Motor neuron (in vitro differentiated cells): ENCODE measurements at places on chromosomes 5 and 9.

DNA sequence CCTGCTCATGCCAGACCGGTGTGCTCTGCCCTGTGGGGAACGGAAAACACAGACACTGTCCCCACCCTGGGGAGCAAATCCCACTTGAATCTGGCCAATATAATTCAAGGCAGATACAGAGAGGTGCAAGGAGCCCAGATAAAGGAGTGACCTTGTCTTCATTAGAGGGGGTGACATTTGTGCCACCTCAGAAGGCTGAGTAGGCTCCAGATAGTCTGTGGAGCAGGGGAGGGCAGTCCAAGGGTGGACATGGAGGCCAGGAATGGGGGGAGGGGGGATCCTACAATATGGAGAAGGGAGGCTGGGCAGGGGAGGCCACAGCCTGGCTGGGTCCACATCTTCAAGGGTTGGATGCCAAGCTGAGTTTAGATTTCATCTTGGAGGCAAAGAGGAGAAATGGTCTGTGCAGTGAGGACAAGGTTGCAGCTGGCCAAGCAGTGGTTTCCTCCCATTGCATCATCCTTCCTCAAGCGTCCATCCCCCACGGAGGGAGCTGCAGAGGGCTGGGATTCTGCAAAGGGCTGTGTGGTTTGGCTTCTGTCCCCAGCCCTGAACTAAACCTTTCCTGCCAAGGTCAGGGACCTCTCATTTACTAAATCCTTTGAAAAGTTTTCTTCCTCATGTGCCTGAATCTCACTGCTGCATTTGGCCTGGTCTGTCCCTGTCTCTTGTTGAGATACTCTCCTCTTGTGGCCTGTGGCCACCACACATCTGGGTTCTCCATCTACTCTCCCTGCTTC is 60.1 kb downstream of the GALNT12 start:
- ATAC-seq, result no peak

- no peak for ATAC-seq
These were observed 49.8 kb upstream of the FCN1 start for GRCh38 chr9:134967547-134967930.

GRCh38 chr5:142063878-142064331 is 44.7 kb upstream of the NDFIP1 start:
- peak; percentile 87 for ATAC-seq

GRCh38 chr5:68193481-68194036 is 22.0 kb upstream of the PIK3R1 start:
- ATAC-seq, result no peak

- peak; percentile 99 for ATAC-seq
These were observed 30.7 kb downstream of the IFNW1 start for GRCh38 chr9:21110708-21111576.

GRCh38 chr5:145988993-145989392 is 52.6 kb downstream of the SH3RF2 start:
- no peak for ATAC-seq

GRCh38 chr5:40399349-40399748 is 280.4 kb upstream of the PTGER4 start:
- ATAC-seq, result no peak

GRCh38 chr9:124263800-124264426 is 6.2 kb downstream of the NEK6 start:
- ATAC-seq, result peak; percentile 3

DNA sequence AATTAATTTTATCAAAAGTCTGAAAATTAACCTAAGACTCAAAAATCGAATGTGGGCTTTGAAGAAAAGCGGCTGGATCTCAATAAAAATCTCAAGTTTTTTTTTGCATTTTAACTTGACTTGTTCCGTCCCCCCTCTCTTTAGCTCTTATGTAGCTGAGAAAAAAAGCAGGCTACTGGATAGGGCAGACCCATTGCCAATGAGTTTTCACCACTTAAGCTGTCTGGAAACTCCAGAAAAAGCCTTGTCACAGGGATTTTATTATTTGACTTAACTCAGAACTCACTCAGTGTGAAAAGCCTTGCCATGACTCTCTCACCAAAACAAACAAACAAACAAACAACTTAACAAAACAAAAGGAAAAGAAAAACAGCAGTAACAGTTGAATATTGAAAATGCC is 247.4 kb downstream of the CDH9 start:
- ATAC-seq, result no peak

GRCh38 chr5:35830587-35830986 is 26.1 kb upstream of the IL7R start:
- ATAC-seq, result no peak

- ATAC-seq, result no peak
These were observed 20.8 kb downstream of the SV2C start for GRCh38 chr5:76104027-76104426.

DNA sequence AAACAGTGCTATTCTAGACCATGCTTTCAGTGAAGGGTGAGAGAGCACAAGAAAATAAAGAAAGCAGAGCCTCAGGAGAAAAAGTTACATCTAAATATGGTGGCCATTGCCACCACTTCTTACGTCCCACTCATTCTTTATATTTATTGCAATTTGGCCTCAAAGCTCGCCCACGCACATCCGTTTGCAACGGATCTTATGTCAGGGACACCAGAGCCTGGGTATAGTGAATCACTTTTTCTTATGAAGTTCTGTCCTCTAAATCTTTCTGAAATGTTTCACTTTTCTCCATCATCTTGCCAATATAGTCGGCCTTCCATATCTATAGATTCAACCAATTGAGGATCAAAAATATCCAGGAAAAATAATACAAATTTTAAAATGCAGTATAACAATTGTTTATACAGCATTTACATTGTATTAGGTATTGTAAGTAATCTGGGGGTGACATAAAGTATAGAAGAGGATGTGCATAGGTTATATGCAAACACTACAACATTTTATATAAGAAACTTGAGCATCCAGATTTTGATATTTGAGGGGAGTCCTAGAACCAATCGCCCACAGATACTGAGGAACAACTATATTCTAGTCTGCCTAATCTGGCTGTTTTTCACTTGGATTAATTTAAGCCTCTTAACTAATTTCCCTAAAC is 35.2 kb downstream of the GOLPH3 start:
- ATAC-seq, result no peak

DNA sequence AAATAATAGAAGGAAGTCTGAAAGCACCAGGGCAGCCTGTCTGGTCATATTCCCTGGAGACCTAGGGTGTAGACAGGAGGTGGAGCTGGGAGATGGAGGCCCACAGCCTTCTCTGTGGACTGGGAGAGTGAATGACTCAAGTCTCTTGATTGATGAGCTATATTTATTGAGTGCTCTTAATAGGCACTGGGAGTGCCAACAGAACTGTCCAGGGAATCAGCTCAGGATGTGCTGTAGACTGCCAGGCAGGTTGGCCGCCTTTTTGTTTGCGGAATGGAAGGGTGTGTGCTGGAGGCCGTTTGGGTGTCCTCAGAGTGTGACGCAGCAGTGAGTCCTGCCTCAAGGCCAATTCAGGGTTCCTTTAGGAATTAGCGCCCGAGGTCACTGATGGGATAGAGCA is 33.4 kb upstream of the POMT1 start:
- ATAC-seq, result no peak

DNA sequence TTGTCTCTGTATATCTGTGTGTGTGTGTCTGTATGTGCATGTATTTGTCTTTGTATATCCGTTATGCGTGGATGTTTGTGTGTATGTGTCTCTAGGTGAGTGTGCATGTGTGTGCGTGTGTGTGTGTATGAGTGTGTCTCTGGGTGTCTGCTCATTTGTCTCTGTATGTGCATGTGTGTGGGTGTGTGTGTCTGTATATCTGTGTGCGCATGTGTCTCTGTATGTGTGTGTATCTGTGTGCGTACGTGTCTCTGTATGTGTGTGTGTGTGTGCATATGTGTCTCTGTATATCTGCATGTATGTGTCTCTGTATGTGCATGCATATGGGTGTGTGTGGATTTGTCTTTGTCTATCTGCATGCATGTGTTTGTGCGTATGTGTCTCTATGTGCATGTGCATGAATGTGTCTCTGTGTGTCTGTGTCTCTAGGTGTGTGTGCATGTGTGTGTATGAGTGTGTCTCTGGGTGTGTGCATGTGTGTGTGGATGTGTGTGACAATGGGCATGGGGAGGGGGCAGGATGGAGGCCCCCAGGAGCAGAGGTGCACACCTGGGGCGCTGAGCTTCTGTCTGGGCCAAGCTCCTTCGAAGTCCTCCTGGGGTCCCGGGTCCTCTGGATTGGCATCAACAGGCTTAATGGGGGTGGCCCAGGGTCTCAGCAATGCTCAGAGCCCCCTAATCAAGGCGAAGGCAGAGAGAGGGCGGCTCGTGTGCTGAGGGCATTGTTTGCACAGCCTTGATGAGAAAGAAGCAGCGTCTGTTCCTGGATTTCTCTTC is 373.4 kb upstream of the IRX4 start:
- ATAC-seq, result no peak

- no peak for ATAC-seq
These were observed 20.5 kb downstream of the ANKH start for GRCh38 chr5:14851050-14851419.

GRCh38 chr5:139666551-139666950 is 18.4 kb downstream of the CXXC5 start:
- ATAC-seq, result no peak
